Activated CD4-positive, alpha-beta T cell treated with anti-CD3 and anti-CD28 coated beads, Interleukin-2, amount 50 U/mL, for 24 hours (primary cell): ENCODE measurements at places on chromosomes 5 and 9.

DNA sequence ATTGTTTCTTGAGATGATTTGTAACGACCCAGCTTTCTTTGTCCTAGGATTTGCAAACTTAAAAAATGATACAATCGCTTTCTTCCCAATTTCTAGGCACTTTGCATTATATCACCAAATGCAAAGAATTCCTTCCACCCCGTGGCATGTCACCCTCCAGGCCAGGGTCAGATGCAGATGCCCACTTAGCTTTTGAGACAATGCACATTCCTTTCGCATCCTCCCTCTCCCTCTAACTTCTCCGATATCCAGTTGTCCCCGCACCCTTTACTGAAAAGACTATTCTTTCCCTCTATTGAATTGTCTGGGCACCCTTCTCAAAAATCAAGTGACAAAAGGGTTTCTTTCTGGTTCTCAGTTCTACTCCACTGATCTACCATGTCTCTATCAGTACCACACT is 17.3 kb downstream of the RNF130 start:
- DNase-seq = no peak

GRCh38 chr5:139004374-139005307 is 129.5 kb upstream of the LRRTM2 start:
- DNase-seq = no peak

GRCh38 chr9:134324359-134325095 is 1.7 kb upstream of the RXRA start:
- DNase-seq = no peak

DNA sequence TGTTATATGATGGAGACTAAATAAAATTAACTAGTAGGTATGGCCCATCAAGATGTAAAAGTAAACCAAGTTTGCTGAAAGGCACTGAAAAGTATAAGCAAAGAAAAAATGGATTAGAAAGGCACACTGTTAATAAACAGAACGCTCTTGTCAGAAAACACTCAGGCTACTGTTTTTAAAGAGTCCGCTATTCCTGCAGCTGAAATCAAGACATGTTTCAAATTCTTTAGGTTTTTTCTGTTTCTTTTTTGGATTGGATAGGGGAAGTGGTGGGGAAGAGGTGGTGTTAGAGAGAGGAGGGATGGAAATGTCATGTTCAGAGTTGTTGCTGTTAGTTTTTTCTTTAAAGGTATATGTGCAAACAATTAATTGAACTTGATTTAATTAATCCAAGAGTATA is 17.5 kb downstream of the OSTF1 start:
- DNase-seq = no peak

- no peak for DNase-seq
These were observed 5.0 kb upstream of the NSD1 start for GRCh38 chr5:177128551-177128981.

GRCh38 chr9:136576269-136576626 is 30.4 kb upstream of the NOTCH1 start:
- no peak for DNase-seq

DNA sequence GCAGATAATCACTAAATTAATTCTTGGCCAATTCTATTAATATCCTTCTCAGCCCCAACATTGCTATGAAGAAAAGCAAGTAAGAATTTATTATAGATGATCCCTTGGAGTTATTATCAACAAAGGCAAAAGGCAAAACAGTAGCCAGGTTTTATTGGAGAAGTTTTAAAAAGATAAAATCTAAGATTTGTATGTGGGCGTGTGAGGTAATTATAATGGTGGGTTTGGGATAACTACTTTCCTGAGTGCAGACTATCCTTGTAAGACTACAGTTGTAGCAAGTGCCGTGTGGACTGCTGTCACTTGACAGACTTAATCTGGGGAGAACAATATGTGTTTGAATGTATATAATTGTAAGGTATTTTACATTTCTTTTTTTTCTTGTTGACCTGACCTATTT is 23.2 kb downstream of the SLC31A1 start:
- DNase-seq = no peak

- DNase-seq = no peak
These were observed 305.5 kb downstream of the ZSWIM6 start for GRCh38 chr5:61637566-61637965.

GRCh38 chr5:139394123-139394653 is 716 bp downstream of the PROB1 start:
- DNase-seq = no peak
